IPS-NIHi11 (cell line): ENCODE measurements at places on chromosomes 2 and 18.

DNA sequence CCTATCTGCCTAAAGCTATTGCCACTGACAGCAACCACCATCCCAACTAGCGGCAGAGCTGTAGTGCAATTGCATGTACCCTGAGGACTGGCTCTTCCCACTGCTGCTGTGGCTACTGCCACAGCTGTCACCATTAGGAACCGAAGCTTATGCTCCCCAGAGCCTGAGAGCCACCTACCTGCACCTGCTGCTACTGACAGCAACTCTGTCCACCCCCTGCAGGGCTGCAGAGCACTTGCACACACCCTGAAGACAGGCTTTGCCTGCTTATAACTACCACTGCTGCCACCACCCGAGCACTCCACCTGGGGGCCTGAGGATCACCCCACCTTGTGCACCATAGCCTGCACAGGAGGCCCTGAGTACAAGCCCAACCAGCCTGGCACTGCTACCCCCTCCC is 217.6 kb upstream of the FOSL2 start:
- no peak for DNase-seq

- no peak for DNase-seq
These were observed 51.3 kb upstream of the RND3 start for GRCh38 chr2:150538651-150539201.

DNA sequence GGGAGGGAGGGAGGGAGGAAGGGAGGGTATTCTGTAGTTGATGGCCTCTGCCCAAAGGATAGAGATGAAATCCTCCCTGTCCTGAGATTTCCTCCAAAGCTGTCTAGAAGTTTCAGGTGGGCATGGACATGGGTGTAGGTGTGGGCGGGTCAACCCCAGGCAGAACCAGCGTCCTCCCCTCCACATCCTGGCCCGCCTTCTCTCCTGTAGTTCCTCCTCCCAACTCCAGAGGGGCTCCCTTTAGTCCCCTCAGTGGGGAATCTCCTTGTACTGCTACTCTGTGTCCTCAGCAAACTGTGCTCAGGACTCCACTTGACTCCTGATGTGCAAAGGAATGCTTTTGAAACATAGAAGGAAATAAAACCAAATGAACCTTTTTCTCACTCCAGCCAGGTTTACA is 88.1 kb downstream of the MRPS9 start:
- DNase-seq, result no peak

DNA sequence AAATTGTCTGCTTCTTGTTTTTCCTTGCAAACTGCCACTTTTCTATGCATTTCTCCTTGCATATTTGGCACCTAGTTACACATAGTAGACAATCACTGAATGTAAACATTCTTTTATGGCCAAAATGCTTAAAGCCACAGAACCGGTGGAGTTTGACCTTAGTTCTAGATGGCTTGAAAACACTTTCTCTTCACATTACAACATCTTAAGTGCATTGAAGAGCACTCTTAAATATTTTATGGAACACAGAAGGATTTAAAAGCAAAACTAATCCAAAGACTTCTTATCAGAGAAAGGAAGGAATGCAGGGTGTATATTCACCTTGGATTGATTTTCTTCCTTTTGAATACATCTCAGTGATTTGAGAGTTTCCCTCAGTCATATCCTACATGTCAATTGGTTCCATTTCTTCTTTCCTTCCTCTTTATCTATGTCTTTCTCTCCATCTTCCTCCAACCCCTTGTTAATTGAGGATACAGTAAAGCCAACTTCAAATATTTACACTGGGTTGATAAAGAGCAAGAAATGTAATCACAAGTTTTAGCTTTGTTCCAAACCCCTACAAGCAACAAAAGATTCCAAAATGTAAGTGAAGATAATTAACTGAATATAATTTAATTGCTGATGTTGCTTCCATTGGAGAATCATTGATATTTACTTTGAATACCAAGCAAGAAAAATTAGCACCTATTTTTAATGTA is 548.0 kb downstream of the CNTNAP5 start:
- DNase-seq, result no peak

GRCh38 chr2:224448236-224448635 is 46.3 kb upstream of the FAM124B start:
- no peak for DNase-seq

GRCh38 chr2:212667751-212668316 is 129.2 kb upstream of the ERBB4 start:
- DNase-seq, result no peak

DNA sequence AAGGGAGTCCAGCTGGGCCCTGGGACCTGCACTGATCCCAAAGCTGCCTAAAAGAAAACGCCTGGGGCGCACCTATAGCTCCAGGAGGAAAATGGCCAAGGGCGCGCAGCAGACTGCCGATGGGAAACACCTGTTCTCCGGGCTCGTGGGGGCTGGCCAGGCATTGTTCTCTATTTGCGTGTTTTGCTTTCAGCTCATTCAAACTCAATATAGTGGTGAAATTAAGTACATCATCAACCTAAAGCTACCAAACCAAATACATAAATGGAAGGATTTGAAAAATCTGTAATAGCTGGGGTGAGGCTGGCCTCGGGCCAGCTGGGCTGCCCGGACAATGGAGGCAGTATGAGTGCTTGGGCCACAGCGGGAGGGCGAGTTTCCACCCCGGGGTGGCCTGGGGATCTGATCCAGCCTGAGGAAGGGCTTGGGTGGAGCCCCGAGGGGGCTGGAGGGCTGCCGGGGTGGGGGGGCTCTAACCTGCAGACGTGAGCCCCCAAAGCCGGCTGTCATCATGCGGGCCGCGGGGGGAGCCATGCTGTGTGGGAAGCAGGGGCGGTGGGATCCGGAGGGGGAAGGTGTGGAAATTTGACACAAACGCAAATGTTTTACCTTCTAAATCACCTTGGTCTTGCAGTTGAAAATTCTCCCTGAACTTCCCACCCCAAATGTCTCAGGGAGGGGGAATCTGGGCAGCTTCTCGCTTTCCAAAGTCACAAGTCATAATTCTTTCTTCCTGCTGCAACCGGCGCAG is 77.6 kb downstream of the ASB1 start:
- no peak for DNase-seq

DNA sequence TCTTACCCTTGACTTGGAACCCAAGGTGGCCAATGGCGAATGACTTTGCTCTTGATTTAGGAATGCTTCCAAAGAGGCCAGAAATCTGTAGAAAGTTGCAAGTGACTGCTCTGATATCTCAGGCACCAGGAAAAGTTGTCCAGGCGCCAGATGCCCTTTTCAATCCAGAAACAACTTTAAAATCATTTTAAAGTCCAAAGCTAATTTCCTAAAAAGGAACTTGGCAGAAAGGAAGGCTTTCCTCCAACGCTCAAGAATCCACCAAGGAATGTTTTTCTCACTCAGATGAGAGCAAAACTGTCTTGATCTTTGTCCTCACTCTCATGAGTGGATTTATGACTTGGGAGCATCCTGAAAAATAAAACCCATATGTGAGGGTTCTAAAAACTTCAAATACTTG is 5.3 kb downstream of the NGEF start:
- DNase-seq, result no peak

- no peak for DNase-seq
These were observed at the start of gene IL36A for GRCh38 chr2:113005030-113005509. TSS of gene IL36A (plus strand) at chr2:113005459. CDS start at chr2:113005872, 413 bp downstream.

- DNase-seq, result peak; percentile 75
These were observed 919 bp upstream of the CYP1B1 start for GRCh38 chr2:38076710-38077430.

DNA sequence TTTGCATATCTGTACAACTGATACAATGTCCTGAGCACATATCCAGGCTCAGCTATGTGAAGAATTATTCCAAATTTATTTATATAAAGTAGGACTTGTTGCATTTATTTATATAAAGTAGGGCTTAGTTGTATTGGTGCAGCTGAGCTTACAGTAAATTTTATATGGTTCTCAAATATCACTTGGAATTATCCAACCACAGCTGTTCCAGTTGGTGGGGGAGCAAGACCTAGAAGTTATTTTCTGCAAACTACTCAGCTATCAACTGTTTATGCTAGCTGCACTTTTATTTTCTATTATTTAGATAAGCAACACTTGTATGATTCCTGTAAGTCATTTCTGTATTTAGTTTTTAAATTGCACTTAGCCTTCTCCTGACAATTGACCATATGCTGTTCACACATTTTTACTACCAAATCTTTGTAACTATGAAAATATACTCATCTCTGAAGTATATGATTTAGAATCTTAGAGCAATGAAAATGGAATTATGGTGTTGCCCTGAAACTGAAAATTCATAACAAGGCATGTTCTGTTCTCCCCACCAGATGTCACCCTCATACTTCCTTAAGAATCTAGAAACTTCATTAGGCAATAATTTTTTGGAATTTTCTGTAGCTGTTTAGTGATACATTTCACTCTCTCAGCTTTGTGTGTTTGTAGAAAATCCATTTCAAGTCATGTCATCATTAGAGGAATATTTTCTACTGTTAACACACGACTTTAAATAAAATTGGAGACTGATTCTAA is 157.0 kb upstream of the CBLN2 start:
- peak; percentile 15 for DNase-seq

- DNase-seq, result no peak
These were observed 60.9 kb upstream of the MMADHC start for GRCh38 chr2:149648282-149649030.

- DNase-seq, result no peak
These were observed 2.6 kb upstream of the WDFY1 start for GRCh38 chr2:223947711-223948205.

DNA sequence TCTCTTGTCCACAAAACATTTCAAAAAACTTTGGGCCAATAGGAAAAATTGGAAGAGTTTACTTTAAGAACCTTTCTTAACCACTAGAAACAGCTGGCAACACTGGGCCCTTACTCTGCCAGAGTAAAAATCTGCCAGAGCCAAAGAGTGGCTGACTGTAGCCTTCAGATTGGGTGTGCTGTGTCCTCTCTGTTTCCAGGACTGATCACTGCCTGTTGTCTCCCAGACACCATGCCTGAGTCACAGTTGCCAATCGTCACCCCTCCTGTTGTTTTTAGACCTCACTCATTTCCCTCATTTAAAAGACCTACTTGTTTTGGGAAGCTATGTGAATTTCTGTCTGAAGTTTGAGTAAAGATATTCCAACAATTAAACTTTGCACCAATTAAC is 159.1 kb downstream of the PPP1R1C start:
- DNase-seq, result peak; percentile 26

DNA sequence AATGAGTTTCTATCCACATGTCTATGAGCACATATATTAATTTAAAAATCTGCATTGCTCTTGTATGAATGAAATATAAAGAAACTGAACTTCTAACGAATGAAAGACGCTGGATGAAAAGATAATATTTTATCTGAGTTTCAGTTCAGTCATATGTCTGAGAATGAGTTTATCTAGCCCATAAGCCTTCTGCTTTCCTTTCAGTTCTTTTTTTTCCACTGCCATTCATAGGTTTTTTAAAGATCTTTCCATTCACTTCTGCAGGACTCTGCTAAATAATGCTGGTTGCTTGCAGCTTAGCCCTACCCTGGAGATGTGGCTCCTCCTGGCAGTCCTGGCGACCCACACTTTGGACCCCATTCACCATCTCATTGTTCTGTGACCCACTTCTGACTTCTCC is 109.0 kb downstream of the BCL2 start:
- DNase-seq, result no peak

GRCh38 chr2:127058246-127058953 is 48.6 kb downstream of the BIN1 start:
- DNase-seq, result no peak

- DNase-seq, result peak; percentile 81
These were observed 8.6 kb upstream of the RNF152 start for GRCh38 chr18:61901323-61901986.

- peak; percentile 41 for DNase-seq
These were observed 2.7 kb upstream of the EFEMP1 start for GRCh38 chr2:55926246-55926645.

DNA sequence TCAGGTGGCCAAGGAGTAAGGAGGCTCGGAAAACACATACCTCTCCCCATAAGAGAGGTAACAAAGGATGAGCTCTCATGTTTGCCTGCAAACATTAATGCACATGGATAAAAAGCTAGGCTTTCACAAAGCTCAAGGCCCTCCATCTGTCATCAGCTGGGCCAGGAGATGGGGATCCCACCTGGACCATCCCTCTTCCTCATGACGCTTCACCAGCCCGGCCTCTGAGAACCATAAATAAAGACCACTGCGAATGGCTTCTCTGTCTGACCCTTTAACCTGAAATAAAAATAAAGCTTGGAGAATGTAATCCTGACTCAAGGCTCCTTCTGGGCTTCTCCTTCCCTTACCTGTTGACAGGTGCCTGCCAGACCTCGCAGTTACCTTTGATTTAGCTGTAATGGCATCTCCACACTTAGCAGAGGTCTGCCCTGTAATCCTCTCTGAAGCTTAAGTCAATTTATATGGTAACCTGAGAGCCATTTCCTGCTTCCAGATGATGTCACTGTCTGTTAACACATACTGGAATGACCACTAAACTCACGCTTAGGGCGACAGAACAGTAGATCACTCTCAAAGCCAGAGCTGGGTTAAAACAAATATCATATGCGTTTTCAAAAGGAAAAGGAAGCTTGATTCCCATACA is 29.3 kb upstream of the FOXI3 start:
- DNase-seq, result no peak

DNA sequence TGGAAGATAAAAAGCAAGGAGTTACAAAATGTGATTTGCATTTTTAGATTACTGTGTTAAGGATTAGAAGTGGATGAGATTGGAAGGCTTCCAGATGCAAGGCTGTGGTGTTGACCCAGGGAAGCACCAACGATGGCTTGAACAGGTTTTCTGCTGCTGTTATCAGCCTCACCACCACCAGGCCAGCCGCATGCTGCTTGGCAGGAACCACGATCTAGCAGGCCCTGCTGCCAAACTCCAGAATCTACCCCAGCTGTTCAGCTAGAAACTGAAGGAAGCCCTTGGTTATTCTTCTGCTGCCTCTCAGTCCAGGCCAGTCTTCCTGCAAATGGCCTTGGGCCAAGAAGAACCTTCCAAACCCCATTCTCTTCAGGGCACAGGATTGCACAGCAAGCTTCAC is 133.9 kb downstream of the MTCL1 start:
- no peak for DNase-seq

- peak; percentile 63 for DNase-seq
These were observed 79.1 kb downstream of the MAPK4 start for GRCh38 chr18:50638884-50639420.

DNA sequence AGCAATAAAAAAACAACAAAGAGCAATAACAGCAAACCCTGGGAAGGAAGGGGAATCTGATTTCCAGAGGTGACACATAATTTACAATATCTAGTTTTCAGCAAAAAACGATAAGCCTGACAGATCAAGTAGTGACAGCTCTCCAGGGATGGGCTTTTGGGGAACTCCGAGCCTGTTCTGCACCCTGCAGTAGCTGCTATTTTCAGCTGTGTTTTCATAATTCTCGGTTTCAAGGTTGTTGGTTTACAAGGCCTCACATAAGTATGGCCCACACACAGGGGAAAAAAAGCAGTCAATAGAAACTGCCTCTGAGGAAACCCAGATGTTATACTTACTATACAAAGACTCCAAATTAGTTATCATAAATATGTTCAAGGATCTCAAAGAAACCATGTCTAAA is 67.7 kb upstream of the CTLA4 start:
- no peak for DNase-seq

DNA sequence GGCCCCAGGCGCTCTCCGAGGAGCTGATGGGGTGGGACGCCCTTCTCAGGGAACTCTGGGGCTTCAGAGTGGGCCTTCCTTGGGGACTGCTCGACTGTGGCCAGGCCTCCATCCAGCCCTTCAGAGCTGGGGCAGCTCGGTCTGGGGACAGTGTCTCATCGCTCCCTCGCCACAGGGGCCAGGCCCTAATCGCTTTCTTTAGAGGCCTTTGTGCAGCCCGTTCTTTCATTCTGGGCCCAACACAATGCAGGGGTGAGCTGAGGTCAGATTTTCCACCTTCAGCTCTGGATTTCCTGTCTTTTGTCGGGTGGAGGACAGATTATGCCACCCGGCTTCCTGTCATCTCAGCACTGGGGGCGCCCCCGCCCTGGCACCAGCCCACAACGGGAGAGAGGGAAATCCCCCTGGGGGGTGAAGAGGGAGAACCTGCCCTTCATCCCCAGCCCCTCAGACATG is 25.2 kb downstream of the MYCN start:
- no peak for DNase-seq
